ENCODE measurements at places on chromosomes 6 and 20.

GRCh38 chr6:81900616-81901015 is 148.1 kb upstream of the TENT5A start:
- no peak for DNase-seq

GRCh38 chr20:9218531-9218961 is 149.7 kb downstream of the PLCB4 start:
- DNase-seq: peak; percentile 69

DNA sequence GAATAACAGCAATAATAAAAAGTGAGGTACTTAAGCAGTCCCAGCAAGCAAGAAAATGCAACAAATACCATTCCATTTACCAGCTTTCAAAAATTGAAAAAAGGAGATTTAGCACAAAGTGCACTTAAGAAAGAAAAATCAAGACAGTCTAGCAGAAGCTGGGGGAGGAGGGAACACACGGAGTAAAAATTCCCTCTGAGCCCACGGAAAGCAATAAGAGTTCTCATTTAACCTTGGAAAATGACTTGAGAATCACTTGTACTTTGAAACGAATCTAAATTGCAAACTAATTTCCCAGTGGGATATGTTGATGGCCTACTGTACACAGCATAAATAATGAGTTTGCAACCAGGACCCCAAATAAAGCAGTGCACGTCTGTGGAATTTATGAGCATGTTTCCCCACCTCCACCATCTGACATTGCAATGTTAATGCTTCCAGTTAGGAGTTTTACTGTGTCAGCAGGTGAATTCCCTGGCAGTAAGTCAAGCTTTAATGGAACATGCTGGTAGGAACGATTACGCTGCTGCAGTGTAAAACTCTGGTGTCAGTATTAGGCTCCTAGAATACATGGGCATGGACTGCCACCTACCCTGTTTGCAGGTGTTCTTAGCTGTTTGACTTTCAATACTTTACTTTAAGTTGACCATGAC is 386.8 kb downstream of the HDGFL1 start:
- DNase-seq: no peak

- DNase-seq: peak; percentile 94
Observed at GRCh38 chr20:50646483-50646996, 44.8 kb downstream of the RIPOR3 start.

- DNase-seq: no peak
Observed at GRCh38 chr20:688809-689212, 13.2 kb upstream of the SCRT2 start.

DNA sequence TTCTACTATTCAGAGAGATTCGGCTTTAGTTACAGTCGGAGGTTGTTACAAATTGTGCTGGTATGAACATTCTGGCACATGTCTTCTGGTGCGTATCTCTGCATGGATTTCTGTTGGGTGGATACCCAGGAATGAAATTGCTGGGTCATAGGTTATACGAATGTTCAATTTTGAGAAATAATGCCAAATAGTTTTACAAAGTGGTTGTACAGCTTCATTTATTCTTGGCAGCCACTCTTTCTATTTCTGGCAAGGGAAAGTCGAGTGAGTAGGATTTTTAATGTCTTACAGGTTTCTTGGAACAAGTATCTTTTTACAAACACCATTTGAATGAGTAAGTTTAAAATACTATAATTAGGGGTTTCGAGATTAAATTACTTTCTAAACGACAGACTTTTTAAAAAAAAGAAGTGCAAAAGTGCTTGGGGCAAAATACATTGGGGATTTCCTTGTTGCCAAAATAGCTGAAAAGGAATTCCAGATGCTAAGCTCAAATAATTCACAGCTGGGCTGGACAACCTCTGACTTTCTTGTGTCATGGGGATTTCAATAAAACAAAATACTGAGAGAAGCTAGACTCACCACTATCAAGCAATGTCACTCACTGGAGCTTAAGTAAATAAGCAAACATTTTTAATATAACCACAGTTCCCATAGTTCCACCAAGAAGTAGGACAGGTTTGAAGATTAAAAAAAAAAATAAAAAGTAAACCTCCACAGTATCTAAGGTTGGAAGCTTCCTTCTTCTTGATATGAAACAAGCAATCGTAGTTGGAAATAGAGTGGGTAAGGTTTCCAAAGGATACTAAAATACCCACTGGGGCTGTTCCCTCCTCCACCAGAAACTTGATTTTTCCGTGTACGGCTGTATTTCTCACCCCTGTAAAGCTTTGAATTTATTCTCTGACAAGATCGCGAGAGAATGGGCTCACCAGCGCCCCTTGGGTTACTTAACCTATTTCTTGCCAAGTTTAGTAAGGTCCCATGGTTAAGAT is 21.6 kb upstream of the GFOD1 start:
- DNase-seq: no peak

DNA sequence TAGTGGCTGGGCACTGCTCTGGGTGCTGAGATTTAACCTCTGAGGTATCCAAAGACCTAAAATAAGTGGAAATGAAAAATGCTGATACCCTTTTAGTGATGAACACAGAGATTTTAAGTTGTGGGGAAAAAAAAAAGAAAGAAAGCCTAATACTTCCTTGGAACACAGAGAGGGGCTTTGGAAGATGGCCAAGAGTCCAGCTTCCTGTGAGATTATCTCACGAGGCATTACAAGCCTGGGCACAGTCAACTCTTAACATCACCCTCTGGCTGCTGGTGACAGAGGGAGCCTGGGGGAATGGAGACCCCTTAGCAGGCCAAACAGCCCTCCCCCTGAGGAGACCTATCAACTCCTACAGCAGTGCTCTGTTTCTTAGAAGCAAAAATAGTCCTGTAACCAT is 19.7 kb downstream of the BTN2A1 start:
- DNase-seq: no peak
